ENCODE measurements at places on chromosomes 16 and 17. TPM values are rescaled to one million over a fixed set of nuclear protein-coding genes. Genes with fewer than 3 reads are reported as not detected.

Gene IL17C
- total RNA-seq, result not detected

DNA sequence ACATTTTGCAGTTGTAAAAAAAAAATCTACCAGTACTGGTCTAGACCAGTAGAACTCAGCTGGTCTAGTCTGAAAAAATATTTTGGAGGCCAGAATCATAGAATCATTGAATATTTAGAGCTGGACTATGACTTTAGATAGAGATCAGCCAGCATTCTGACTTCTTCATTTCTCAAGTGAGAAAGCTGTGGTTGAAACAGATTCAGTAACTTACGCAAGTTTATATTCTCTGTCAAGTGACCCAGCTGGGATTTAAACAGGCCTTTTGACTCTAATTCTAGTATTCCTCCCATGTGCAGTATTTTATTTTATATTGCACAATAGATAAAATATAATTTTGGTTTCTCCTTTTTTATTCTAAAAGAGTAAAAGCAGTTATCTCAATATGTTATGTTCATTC, 4.9 kb downstream of the TNRC6A start:
- peaks cover 26% of the 10 kb centered on the region for H3K4me1 ChIP-seq
- H3K27ac ChIP-seq, result no peak overlapping the region
- no peaks in the 10 kb centered on the region for H3K36me3 ChIP-seq
- no peak overlapping the region for H3K4me3 ChIP-seq
- H3K27me3 ChIP-seq, result no peaks in the 10 kb centered on the region
- DNase-seq, result no peak

Gene FBXO39
- 0.81 TPM for total RNA-seq

DNA sequence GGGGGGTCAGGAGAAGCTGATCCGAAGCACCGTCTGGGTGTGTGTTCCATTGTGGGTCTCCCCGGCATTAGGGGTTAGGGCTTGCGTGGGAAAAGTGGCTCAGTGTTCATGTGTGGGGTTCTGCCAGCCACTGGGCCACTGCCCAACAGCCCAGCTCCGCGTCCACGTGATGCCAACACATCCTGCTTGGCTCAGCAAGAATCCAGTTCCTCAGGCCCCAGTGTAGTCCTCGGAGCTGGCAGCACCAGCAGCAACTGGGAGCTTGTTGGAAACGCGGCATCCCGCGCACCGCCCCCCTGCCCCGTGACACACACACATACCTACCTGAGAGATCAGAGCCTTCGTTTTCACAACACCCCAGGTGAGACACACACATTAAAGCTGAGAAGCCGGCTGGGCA, 18.9 kb downstream of the LGALS9 start:
- no peaks in the 10 kb centered on the region for H3K27me3 ChIP-seq
- H3K27ac ChIP-seq, result no peak overlapping the region
- no peaks in the 10 kb centered on the region for H3K4me1 ChIP-seq

GRCh38 chr16:1308977-1309885, at the start of gene UBE2I:
UBE2I (plus strand) TSS chr16:1309636; CDS start chr16:1314031, 4,395 bp downstream.
- H3K4me3 ChIP-seq, result peak within 1 kb of the TSS; percentile 76
- no peaks in the 10 kb centered on the region for H3K27me3 ChIP-seq
- peak within 1 kb of the TSS; percentile 98 for H3K27ac ChIP-seq
- H3K4me1 ChIP-seq, result peaks cover 26% of the 10 kb centered on the region
- no peaks in the 10 kb centered on the region for H3K36me3 ChIP-seq
- DNase-seq, result peak; percentile 96

DNA sequence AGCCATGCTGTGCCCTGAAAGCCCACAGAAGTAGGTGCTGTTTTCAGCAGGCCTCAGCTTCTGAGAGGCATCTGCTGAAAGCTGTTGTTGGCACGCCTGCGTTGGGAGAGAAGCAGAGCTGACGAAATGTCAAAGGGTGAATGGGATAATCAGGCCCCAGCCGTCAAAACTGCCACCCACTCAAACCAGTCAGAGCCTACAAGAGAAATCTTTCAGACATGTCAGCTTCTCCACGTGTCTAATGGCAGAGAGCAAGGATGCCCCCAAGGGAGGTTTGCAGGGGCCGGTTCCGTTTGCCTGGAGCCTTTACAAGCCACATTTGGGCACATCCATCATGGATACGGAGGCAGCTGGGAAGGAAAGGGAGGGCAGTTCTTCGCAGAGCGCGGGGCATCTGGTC, 568.2 kb upstream of the EEF2KMT start:
- H3K27ac ChIP-seq, result no peak overlapping the region
- DNase-seq, result no peak
- H3K4me3 ChIP-seq, result no peak overlapping the region
- no peaks in the 10 kb centered on the region for H3K4me1 ChIP-seq

All from ovary (tissue), 10 donors.